ENCODE measurements at places on chromosomes 12 and 14.

DNA sequence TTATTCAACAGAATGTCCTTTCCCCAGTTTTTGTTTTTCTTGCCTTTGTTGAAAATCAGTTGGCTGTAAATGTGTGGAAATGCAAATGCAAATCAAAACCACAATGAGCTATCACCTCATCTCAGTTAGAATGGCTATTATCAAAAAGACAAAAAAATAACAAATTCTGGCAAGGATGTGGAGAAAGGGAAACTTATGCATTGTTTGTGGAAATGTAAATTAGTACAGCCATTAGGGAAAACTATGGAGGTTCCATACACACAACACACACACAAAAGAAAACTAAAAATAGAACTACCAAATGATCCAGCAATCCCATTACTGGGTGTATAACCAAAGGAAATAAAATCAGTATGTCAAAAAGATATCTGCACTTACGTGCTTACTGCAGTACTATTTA is 518.8 kb upstream of the ATXN7L3B start:
- no peak overlapping the region for H3K4me3 ChIP-seq
- H3K27ac ChIP-seq: no peak overlapping the region
- no peak for DNase-seq

GRCh38 chr12:20367583-20368113 is 689 bp upstream of the PDE3A start:
- no peaks in the 10 kb centered on the region for H3K27me3 ChIP-seq
- H3K36me3 ChIP-seq: no peaks in the 10 kb centered on the region
- DNase-seq: no peak
- peak overlapping the region; percentile 67 for H3K4me3 ChIP-seq
- H3K4me1 ChIP-seq: peaks cover 14% of the 10 kb centered on the region

GRCh38 chr14:104104076-104104901 is 18.8 kb downstream of the ASPG start:
- peaks cover 3% of the 10 kb centered on the region for H3K27me3 ChIP-seq
- H3K36me3 ChIP-seq: no peaks in the 10 kb centered on the region

- no peak for DNase-seq
- no peaks in the 10 kb centered on the region for H3K4me1 ChIP-seq
- no peak overlapping the region for H3K27ac ChIP-seq
- no peaks in the 10 kb centered on the region for H3K36me3 ChIP-seq
- peaks cover 6% of the 10 kb centered on the region for H3K27me3 ChIP-seq
- no peak overlapping the region for H3K4me3 ChIP-seq
Measured at GRCh38 chr14:98168211-98168985, 1103.6 kb downstream of the BCL11B start.

DNA sequence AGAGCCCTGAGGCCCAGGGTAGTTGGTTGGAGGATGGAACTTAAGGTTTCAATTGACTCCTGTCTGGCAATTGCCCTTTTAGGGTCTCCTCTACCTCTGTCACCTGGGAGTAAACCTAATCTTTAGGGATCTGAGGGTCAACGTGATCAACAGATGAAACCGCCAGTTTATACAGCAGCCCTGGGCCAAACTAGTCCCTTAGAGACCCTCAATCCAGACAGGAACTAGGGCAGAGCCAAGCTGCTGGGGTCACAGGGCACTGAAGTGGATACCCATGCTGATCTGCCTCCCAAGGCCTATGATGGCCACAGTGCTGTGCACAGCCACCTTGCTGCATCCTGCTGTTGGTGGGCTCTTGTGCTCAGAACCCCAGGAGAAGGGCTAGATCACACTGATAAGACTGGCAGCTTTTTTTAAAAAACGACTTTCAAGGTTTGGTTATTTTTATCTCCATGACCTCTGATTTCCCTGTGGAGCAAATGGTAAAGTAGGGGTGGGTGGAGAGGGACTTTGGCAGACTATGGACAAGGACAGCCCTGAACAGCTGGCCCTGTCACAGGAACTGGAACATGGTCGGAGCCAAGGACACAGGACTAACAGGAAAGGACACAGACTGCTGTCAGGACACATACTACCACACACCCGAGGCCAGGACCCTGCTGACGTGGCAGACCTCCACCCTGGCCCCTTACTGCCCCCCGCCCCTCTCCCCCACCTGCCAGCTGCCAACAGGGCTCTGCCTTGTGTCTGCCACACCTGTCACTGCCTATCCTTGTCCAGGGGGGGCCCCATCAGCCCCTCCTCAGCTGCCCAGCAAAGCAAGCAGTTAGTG is 474 bp downstream of the FITM1 start:
- H3K4me1 ChIP-seq: peaks cover 38% of the 10 kb centered on the region
- H3K4me3 ChIP-seq: peak overlapping the region; percentile 41
- peak overlapping the region; percentile 94 for H3K27ac ChIP-seq
- no peaks in the 10 kb centered on the region for H3K27me3 ChIP-seq
- H3K36me3 ChIP-seq: no peaks in the 10 kb centered on the region
